OCI-M1 (cell line): ENCODE measurements at places on chromosomes 7 and 10.
A peak's percentile ranks its signal among the peaks of the same experiment; 100 is the strongest.

DNA sequence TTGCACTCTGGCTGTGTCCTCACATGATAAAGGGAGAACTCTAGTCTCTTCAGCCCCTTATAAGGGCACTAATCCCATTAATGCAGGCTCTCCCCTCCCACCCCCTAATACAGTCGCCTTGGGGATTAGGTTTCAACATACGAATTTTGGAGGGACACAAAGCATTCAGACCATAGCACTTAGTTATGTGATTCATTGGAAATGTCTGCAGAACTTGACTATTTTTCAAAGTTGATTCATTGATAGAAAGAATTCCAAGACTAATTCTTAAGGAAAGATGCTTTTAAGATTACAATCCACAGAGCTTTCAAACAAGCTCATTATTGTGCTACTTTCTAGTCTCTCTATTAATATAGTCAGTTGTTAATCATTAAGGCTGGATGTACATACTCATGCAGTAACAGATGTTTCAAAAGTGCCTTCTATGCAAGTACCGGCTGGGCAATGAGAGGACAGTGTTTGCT lies 85.3 kb upstream of the RPA3 start:
- no peak for DNase-seq

- no peak for DNase-seq
These were observed 257.6 kb upstream of the LRGUK start for GRCh38 chr7:133869556-133869955.

- DNase-seq = no peak
These were observed 22.8 kb upstream of the DLX6 start for GRCh38 chr7:96982586-96982985.

- DNase-seq = no peak
These were observed 41.5 kb upstream of the PIK3CG start for GRCh38 chr7:106823631-106824030.

- peak; percentile 45 for DNase-seq
These were observed 85.4 kb downstream of the ICA1 start for GRCh38 chr7:8176370-8177081.

DNA sequence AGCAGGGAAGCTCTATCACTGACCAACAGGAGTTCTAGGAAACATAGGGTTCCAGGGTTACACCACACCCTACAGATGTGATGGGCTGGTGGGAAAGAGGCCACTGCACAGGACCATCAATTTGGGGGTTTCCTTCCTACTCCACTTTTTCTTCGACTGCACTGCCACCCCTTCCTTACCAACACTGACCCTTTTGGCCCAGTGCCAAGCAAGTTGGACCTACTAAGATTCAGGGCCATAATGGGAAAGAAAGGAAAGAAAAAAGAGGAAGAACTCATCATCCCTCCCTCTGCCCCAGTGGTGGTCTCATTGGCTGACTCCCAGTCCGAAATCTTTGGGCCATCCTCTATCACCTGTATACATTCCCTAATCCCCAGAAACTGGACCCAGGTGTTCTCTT lies 6.1 kb upstream of the PLEKHS1 start:
- DNase-seq = no peak

- DNase-seq = peak; percentile 6
These were observed 938.9 kb downstream of the NRG3 start for GRCh38 chr10:82813856-82814255.

- no peak for DNase-seq
These were observed 72.3 kb upstream of the CACUL1 start for GRCh38 chr10:118827053-118827452.

DNA sequence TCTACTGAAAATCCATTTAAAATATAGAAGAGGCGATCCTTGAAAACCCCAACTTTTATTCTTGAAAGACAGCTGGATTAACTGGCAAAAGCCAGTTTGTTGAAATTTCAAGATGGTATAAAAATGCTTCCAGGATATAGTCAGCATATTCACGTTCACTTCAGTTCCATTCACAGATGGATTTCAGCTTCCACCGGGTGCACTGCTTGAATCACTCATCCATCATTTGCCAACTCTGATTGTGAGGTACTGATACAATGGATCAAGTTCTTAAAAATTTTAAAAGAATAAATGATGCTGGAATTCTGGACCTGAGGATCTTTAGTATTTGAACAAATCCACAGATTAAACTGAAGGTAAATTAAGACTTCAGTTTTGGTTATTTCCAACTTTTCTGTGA lies 2.4 kb downstream of the PURB start:
- no peak for DNase-seq

DNA sequence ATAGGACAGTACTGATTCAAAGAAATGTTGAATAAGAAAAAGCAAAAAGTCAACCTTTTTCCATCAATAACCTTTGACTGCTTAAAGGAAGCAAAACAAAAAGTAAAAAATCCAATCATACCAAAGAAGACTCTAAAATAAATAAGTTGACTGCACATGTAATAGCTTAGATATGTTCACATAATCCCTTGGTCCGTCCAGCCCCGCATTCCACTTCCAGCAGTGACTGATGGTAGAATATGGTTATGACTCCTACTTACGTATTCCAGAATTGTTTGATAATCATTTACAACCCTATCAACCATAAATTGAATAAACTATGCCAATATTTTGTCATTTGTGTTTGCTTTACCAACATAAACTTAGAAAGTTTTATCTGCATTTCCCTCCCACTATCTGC lies 77.9 kb downstream of the CTNNA3 start:
- no peak for DNase-seq

GRCh38 chr7:66505531-66506451 lies 122.9 kb upstream of the KCTD7 start:
- no peak for DNase-seq

- no peak for DNase-seq
These were observed 1081.5 kb upstream of the C7orf33 start for GRCh38 chr7:147509035-147509501.

- DNase-seq = no peak
These were observed 33.6 kb upstream of the AGR2 start for GRCh38 chr7:16838386-16838785.

GRCh38 chr7:120933475-120933874 lies 17.1 kb upstream of the ING3 start:
- DNase-seq = no peak
